Suprapubic skin (tissue), 4 donors: ENCODE measurements at places on chromosomes 2 and 18.

- DNase-seq: no peak
Observed at GRCh38 chr18:74370115-74370514, 54.5 kb downstream of the C18orf63 start.

DNA sequence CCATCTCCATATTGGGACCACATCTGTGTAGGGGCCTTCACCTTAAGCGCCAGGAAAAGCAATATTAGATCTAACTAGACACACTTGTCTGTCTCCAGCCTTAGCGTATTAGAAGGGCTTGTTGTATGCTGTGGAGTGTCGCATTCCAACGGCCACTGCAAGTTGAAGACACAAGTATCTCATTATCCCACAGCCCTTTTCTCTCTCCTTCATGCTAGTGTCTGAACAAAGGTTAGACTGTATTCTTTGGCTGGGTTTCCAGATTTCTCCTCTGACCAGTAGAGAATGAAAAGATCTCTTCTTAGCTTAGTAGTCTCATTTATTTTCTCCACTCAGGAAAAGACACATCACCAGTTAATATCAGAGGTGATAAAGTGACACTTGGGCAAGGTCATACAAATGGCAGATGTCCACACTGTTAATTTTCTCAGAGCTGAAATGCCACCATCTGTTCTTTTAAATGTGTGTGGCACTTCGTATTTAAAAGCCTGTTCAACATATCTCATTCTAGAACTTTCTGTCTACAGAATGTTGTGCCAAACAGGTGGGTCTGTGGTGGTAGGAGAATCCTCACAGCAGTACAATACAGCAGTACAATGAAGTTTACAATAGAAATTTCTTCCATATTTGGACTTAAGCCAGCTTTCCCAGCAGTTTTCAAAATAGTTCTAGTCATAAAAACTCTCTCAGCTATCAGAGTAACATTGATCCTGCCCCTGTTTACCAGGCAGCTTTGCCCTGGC is 94.0 kb upstream of the ITGA6 start:
- no peak for DNase-seq

GRCh38 chr2:54422072-54422581 is 34.0 kb upstream of the SPTBN1 start:
- DNase-seq: no peak

DNA sequence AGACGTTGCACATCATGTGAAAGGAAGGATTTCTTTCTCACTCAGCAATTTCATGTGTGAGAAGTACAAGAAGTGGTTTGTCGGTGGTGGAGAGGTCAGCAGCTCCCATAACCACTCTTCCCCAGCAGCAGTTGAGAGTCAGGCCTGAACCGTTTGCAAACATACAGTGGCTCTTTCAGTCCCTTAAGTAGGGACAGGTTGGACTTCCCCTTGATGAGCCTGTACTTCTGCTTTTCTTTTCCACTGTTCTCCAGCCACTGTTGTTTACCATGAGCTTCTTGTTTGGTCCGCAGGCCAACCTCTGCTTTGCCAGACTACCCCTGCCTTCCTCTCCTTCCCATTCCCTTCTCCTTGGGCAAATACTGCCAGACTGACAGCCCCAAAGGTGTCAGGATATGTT is 391.3 kb upstream of the CELF4 start:
- DNase-seq: no peak

GRCh38 chr18:35705988-35706387 is 124.4 kb downstream of the GALNT1 start:
- no peak for DNase-seq

- DNase-seq: no peak
Observed at GRCh38 chr2:68414876-68415275, 49.8 kb downstream of the PLEK start.

- DNase-seq: peak; percentile 48
Observed at GRCh38 chr2:240359695-240360094, 75.8 kb upstream of the GPC1 start.

DNA sequence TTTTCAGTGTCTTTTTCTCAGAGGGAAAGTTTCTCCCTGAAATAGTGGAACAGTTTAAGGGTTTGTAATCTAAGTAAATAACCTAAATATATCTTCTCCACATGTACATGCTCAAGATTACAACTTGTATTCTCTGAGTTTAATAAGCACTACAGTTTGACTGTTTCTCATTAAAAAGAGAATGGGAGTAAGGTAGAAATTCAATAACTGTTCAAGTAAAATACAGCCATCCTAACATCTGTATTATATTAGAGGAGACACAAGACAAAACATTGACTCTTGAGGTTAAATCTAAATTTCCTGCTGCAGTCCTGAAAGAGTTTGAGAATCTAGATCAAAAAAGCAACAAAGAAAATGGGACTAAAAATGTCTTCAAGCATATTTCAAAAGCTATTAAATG is 73.0 kb upstream of the ZNF397 start:
- DNase-seq: no peak
